HT-29 (cell line): ENCODE measurements at places on chromosomes 5 and 9. TPM values are rescaled to one million over a fixed set of nuclear protein-coding genes. Genes with fewer than 3 reads are reported as not detected.

- DNase-seq: no peak
Observed at GRCh38 chr9:122949696-122950095, 8.9 kb downstream of the RABGAP1 start.

GRCh38 chr5:168300326-168301182 is 9.1 kb downstream of the WWC1 start:
- no peak for DNase-seq

DNA sequence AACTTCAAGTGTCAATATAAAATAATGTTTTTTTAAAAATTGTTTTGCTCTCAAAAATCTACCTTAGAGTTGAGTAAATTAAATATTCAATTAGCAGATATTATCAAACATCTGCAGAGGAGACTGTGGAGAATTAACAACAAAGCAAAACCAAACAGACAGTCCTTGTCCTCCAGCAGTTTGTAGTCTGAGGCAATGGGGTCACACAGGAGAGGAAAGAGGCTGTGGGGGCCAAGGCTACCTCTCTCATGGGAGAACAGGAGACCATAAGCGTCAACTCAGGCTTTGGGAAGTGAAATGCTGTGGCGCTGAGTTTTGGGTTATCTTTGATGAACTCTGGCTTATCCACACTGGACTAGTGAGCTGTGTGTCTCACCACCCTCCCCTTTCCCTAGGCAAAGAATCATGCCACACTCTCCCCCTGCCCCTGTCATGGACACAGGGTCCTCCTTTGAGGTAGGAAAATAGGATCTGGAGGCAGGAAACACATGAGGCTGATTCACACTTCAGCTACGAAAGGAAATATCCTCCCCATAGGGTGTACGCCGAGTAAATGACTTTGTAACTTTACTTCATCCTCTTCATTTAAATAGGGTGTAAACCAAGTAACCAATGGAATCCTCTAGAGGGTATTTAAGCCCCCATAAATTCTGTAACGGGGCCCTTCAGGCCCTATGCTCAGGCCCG is 152.7 kb downstream of the FSTL4 start:
- DNase-seq: no peak

GRCh38 chr9:111350556-111350955 is 20.5 kb upstream of the OR2K2 start:
- DNase-seq: no peak

Gene FAXDC2
- total RNA-seq: 3.5 and 3.6 TPM in 2 replicates
